ENCODE measurements at places on chromosomes 13 and 19.

DNA sequence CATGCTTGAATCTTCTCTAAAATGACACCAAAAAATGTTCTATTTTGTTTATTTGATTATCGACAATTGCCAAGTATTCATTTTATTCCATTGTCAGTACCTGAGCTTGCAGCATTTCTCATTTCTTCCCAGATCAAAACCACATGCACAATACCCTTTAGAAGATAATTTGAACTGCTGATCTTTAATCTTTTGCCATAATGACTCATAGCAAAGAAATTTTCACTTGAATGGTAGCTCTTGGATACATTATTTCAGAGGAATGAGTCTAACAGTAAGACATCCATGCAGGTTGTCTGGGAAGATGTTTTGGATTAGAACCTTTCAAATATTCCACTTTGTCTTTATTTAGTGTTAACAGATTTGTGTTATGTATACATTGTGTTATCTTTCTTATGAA is 42.0 kb upstream of the RXFP2 start:
- DNase-seq, result no peak

GRCh38 chr13:99227909-99228688 is 27.4 kb downstream of the UBAC2 start:
- no peak for DNase-seq

- no peak for DNase-seq
Observed at GRCh38 chr13:99656092-99656745, 154.9 kb downstream of the TM9SF2 start.

DNA sequence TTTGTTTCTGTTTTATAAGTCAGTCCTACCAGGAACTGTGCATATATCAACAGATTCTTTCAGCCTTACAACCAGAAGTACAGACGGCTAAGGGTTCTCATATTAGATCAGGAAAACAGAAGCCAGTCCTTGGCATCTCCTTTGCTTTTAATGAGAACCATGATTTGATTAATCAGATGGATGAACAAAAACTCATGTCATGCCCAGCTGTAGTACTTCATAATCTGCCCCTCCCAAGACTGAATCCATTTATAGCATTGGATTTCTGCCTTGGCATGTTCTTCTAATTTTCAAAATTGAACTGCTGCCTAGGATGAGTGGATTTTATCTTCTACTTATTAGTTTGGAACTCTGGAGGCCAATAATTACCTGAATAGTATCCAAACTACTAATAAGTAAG is 617.2 kb downstream of the SLITRK5 start:
- no peak for DNase-seq

DNA sequence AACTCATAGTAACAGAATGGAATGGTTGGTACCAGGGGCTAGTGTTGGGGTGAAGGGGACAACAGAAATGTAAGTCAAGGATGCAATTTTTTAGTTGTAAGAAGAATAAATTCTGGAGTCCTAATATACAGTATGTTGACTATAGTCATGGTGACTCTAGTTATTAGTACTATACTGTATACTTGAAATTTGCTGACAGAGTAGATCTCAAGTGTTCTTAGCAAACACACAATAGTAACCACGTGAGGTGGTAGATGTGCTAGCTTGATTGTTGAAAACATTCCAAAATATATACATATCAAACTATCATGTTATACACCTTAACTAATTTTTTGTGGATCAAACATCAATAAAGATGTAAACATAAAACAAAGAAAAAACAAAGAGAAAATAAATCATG is 1345.1 kb upstream of the PCDH20 start:
- no peak for DNase-seq

DNA sequence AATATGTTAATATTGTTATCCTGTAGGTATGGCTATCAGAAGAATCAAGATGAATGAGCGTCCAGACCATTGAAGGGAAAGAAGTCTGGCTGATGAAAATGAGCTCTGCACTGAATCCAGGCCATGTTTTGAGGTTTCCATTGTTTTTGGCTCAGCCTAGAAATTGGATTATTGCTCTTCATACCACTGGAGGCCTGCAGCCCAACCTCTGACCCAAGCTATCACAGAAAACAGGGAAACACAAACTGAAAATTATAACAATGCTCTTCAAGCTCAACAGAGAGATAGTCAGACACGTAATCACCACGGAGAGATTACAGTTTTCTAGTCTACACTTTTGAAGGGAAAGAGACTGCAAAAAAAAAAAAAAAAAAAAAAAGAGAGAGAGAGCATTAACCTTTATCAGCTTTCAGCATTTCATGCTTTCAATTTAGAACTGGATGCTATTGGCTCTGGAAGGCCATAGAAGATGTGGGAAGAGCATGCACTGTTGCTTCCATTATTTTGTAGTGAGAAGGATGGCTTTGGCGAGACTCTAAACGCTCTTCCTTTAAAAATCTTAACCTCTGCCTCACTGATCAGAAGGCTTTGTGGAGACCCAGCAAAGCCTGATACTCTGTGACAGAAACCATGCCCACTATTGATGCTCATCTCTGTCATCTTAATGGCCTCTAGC is 10.8 kb downstream of the EDNRB start:
- DNase-seq, result no peak

GRCh38 chr13:50512474-50513299 is 330.8 kb downstream of the DLEU7 start:
- no peak for DNase-seq

GRCh38 chr19:6551607-6552450 is 21.0 kb downstream of the TNFSF9 start:
- DNase-seq, result no peak

DNA sequence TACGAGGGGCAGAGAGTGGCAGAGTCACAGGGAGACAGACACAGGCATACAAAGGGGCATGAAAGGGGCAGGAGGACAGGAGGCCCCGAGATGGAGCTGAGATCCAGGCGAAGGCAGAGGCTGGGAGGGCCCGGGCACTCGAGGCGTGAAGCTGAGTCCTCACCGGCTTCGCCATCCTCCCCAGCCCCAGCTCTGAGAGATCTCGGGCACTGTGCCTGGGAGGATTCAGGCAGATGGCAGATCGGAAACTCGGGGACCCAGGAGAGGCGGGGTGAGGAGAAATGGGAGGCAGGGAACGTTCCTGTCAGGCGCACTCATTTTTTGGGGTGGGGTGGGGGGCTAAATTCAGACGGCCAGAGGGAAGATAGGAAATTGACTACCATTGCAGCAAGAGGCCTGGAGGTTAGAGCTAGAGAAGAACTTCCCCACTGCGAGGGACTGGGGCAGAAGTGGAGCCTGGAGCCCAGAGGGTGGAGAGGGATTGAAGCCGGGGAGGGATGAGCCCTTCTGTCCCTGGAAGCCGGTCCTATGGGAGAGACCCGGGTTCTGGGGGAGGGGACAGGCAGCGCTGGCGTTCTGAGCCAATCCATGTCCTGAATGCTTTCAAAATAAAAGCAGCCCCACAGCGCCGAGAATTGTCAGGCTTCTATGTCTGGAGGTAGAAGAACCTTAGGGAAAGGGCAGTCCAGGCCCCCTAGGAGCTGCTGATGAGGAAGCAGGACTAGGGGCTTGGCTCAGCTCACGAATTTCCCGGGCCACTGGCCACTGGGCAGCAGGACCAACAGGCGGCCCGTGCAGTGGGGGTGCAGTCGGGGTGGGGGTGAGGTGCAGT is 12.6 kb downstream of the LRRC4B start:
- DNase-seq, result peak; percentile 83

- no peak for DNase-seq
Observed at GRCh38 chr19:2112516-2113320, 16.0 kb downstream of the IZUMO4 start.

GRCh38 chr13:112931028-112931934 is 37.7 kb upstream of the MCF2L start:
- no peak for DNase-seq

- no peak for DNase-seq
Observed at GRCh38 chr19:16608290-16608739, 19.7 kb downstream of the MED26 start.

DNA sequence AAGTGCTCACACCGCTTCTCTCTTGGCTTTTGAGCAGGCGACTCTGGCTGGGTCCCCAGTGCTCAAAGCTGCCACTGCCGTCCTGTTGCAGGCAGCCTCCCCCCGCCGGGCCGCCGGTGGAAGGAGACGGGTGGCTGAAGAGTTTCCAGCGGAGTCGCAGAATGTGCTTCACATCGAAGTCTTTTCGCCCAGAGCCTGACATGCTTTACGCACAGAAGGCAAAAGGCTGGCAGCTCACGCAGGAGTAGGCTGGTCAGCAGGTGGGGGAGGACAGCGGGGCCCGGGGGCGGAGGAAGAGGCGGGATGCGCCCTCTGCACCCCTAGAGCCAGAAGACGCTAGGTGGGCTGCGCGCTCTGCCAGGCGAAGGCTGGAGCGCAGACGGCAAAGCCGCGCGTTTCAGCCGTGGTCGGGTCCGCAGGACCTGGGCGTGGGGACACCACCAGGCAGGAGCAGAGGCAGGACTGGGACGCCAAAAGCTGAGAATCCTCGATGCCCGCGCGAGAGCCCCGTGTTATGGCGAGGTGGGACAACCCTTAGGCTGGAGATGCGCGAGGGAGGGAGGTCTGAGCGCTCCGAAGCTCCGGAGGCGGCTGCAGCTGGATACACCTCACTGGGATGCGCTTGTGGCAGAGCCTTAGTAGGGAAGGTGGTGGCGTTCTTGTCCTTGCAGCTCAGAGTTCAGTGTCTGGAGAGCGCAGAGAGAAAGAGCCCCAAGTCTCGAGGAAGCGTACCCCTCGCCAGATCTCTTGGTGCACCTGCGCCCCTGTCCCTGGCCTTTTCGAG is at the start of gene ATXN8OS:
Gene ATXN8OS, plus strand, starts transcription at position 329 of the 784 bp plus-strand sequence.
- DNase-seq, result peak; percentile 87

DNA sequence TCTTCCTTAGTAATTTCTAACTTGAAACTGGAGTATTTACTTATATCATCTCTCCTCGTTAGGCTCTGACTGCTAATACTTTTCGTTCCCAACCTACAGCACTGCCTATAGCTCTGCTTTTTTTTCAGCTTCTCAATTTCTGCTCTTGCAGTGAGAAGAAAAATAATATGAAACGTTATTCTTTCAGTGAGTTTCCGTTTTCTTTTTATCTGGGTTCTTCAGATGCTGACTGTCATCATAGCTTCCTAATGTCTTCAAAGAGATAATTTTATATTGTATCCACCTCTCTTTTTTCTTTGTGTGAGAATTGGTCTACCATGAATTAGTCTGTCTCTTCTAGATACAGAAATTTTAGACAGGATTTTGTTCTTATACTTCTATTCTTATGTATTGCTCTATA is 454.9 kb downstream of the LMO7 start:
- no peak for DNase-seq

GRCh38 chr19:7733376-7733775 is 1.5 kb upstream of the CLEC4G start:
- DNase-seq, result no peak

DNA sequence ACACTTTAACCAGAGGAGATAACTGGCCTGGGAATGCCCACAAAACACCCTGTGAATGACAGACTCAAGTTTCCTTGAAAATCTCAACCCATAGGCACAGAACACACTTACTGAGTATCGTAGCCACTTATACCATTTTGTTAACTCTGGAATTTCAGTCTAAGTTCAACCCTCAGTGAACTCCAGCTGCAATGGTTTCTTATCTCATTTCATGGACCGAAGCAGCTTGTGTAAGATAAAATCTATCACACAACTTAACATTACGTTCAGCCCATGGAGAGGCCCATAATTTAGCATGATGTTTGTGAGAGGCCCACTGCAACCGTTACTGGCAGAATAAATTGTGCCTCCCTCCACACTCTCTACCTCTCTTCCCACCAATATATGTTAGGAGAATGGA is 323.0 kb downstream of the DNAJC15 start:
- no peak for DNase-seq

DNA sequence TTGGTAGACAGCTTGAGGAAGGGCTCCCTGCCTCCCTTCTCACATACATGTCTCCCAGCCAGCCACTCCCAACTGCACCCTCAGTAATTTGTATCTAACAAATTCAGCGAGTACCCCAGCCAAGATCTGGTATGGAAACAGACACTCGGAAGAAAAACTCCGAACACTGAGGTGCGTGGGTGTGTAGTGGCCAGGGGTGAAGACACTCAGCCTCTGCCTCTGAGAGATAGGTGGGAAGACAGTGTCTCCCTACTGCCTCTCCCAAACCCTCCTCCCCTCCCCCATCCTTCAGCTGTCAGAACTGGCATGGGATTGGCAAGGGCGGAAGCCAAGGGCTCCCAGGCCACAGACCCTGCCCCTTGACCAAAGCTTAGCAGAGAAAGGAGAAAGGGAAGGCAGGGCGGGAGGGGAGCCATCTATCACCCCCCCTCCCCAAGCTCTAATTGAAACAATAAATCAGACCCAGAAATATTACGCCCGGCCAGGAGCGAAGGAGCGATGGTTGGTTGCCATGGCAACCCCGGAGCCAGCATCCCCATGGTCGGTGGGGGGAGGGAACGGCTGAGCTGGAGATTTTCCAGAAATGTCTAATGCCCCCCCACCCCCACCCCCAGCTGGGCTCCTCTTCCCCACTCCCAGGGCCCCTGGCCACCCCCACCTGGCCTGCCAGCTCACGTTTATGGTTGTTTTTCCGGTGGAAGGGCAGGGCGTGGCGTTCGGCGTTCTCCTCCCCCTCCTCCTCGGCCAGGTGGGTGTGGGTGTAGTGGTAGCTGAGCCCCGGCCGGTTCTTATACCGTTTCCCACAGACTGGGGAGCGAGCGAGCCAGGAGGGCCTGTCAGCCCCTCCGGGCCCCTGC is 7.0 kb downstream of the DPF1 start:
- no peak for DNase-seq

DNA sequence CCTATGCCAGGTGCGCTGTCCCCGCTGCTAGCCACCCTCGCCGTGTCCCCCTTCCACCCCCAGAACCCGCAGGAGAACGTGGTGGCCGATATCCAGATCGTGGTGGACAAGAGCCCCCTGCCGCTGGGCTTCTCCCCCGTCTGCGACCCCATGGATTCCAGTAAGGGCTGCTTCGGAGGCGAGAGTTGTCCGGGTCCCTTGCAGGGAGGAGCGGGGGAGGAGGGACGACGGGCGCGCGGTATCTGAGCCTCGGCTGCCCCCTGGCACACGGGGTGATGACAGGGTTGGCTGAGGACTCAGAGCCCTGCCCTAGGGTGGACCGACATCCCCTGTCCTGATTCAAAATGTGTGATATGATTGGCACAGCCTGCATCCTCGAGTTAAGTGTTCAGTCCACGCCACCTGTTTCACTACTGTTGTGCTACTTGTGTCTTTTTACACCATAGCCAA is 653 bp downstream of the MVB12A start:
- DNase-seq, result no peak
